Foreskin keratinocyte (primary cell): ENCODE measurements at places on chromosomes 16 and 17.

DNA sequence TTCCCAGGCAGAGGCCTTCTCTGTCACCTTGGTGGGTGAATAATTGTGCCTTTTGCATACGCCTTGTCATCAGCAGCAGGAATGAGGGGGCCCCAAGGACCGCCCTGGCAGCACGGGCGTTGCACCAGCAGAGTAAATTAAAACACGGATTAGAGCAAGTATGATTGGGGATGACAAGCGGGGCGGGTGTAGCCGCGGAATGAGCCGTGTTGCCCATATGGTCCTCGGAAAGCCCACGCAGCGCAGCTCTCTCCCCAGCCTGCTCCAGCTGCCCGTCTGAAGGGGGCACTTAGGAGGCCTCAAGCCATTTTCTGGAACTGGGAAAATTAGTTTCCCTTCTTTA is 299.4 kb upstream of the IRX3 start:
- DNase-seq = no peak

GRCh38 chr17:42000413-42001133 is 16.7 kb downstream of the DNAJC7 start:
- DNase-seq = no peak

DNA sequence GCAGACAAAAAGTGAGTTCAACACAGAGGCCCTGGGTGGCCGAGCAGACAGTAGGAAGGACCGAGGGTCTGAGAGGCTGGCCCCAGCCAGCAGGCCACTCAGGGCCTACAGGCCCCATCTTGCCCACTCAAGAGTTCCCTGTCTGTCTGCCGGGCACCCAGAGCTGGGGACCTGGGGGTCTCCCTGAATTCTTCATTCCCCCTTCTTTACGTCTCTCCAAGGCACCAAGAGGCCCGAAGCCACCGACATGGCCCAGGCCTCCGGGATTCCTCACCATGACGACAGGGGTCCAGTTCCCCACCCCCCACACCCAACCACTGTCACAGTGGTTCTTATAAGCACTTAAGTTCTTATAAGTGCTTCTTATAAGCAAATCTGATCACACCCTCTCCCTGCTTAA is 49.2 kb downstream of the NOS2 start:
- DNase-seq = no peak

- no peak for DNase-seq
Measured at GRCh38 chr16:29684679-29685078, 5.7 kb downstream of the QPRT start.

GRCh38 chr16:26295625-26296304 is 604.0 kb downstream of the HS3ST4 start:
- DNase-seq = no peak

- DNase-seq = no peak
Measured at GRCh38 chr16:16041196-16041892, 91.9 kb downstream of the ABCC1 start.

DNA sequence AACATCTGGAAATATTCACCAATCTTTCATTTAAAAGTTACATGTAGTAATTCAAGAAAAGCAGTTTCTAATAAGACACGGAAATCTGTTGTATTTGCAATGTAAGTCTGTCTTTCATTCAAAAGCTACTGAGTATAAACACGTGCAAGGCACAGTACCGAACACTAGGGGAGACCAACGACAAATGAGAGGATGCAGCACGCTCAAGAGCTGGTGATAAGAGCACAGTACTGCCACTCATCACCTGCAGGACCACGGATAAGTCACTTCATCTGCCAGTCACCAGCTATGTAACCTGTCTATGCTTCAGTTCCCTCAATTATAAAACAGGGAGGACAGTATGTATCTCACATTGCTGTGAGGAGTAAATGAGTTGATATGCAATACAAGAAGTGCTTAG is 67.1 kb downstream of the CLEC18A start:
- DNase-seq = peak; percentile 2

DNA sequence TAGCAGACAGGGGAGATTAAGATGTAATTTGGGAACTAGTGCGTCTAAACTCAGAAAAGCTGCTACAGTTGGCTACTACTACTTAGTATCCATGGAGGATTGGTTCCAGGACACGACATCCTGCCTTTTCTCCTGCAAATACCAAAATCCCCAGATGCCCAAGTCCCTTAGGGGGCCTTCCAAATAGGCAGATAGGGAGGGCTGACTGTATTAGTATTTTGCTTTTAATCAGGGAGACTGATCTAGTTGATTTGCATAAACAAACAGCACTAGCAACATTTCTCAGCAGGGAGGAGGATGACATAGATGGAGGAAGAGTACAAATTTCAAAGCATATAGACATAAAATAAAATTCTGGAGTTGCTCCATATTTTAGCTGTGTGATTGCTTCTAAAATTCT is 621.6 kb upstream of the GOT2 start:
- DNase-seq = no peak

GRCh38 chr17:16969931-16970906 is 1.7 kb downstream of the TNFRSF13B start:
- DNase-seq = no peak
